ENCODE measurements at places on chromosomes 11 and 22.

- no peak for DNase-seq
Observed at GRCh38 chr11:561148-562003, 606 bp downstream of the RASSF7 start.

- no peak for DNase-seq
Observed at GRCh38 chr22:20213833-20214708, 54.0 kb downstream of the RTN4R start.

DNA sequence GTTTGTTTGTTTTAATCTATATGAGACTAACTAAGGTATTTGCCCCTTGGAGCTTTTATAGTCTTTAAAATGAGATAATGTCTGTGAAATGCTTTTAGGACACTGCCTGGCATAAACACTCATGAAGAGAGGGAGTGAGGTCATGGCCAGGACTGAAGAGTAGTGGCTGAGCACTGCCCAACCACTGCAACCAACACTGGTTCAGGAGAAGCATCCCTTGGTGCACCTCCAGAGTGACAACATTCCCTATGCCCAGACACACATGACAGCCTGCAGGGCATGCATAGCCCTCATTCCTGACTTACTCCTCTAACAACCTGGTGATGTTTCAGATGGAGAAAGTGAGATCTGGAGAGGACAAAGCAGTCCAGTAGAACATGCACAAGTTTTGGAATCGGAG, 36.1 kb downstream of the ME3 start:
- no peak for DNase-seq

DNA sequence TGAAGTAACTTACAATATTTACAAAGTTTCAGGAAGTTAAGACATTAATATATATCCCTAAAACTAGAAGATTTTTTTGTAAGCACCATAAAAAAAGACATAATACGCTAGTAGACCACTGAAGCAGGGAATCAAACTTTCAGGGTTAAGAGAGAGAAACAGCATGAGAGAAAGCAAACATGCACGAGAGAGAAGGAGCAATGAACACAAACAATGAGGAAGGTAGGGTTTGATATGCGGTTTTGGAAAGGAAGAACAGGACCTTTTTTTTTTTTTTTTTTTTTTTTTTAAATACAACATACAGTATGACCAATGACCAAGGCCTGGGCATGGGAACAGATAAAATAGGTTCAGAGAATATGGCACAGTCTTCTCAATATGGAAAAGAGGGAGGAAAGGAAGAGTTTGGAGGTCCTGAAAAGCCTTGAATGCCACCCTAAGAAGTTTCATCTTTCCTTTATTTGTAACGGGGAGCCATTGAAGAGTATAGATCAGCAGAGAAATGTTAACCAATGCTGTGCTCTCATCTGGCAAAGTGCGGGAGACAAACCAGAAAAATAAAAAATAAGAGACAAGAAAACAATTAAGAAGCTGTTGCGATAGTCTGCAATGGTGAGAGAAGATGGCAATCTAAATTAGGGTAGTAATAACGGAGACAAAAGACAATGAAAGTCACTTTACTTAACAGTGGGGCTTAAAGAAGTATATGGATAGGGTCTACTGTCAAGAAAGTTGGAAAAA, 101.0 kb downstream of the USP35 start:
- DNase-seq = no peak

GRCh38 chr11:47854667-47855066, 6.5 kb upstream of the NUP160 start:
- no peak for DNase-seq

DNA sequence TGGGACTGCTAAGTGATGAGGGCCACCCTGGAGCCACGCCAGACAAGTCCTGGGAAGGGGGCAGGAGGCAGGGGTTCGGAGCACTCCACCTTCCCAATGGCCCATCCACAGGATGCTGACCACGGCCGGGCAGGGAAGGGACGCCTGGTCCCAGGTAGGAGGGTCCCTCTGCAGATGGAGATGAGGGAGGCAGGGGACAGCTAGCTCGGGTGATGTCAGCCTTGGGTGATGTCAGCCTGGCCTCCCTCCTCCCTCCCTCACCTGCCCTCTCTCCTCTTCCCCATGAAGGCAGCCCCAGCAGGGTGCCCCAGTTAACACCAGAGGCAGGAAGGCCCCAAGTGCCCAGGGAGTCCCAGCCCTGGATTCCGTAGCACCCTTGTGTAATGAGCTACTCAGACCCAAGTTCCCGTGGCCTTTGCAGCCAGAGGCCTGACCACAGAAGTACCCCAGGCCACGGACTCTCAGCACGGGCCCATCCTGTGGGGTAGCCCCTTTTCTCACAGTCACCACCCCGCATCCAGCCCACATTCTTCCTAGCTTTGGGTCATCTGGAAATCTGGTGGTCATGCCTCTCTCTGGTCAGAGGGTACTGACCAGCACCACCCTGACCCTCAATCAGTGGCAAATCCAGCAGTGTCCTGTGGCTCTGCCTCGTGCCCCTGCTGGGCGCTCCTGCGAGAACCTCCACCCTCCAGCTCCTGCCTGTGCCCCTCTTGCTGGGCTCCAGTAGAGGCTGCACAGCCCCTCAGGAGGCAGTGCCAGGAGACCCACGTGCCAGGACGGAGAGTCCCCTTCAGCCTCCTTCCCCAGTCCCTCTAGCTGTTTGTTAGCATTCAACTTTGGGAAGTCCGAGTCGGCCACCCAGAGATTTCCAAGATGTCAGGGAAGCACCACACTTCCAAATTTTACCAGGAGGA, 47.4 kb downstream of the SHANK2 start:
- no peak for DNase-seq

DNA sequence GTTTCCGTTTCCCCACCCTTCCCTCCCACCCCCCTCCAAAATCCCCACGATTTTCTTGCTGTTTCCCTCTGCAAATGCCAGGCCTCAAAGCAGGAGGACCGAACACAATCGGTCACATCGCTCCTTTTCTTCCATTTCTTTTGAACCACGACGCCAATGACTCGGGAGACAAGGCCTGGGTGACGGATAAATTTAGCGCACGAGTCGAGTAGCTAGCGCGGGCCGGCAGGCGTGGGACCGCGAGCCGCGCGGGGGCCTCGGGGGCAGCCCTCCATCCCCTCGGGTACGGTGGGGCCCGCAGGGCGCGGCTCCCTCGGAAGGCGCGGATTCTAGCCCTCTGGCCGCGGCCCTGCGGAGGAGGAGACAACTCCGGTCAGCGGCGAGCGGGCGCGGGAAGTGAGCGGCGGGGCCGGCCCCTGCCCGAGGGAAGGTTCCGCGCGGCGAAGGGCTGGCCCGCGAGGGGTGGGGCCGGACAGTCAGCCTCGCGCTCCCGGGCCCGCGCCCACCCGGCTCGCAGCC, 414 bp downstream of the JOSD1 start:
- no peak for DNase-seq

GRCh38 chr11:118529584-118530175, 1.3 kb upstream of the TMEM25 start:
- DNase-seq = no peak

DNA sequence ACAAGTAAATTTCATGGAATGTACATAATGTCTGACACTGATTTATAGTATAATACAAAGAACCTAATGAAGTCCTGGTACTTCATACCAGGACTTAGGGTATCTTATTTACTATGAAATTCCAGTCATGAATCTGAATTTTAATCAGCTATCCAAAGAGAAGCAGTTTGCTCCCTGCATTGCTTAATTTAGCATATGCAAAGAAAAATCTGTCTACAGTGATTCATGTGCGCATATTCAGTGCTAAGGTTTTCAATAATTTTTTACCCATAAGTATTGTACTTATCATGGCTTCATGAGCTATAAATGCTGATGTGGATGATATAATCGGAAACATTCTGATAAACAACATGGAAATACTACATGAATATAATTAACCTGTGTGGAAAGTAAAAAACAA, 185.6 kb upstream of the ARHGAP42 start:
- no peak for DNase-seq

GRCh38 chr11:133948711-133949110, 8.1 kb downstream of the IGSF9B start:
- DNase-seq = no peak

- DNase-seq = no peak
Observed at GRCh38 chr11:15028379-15028778, 45.0 kb upstream of the CALCB start.

DNA sequence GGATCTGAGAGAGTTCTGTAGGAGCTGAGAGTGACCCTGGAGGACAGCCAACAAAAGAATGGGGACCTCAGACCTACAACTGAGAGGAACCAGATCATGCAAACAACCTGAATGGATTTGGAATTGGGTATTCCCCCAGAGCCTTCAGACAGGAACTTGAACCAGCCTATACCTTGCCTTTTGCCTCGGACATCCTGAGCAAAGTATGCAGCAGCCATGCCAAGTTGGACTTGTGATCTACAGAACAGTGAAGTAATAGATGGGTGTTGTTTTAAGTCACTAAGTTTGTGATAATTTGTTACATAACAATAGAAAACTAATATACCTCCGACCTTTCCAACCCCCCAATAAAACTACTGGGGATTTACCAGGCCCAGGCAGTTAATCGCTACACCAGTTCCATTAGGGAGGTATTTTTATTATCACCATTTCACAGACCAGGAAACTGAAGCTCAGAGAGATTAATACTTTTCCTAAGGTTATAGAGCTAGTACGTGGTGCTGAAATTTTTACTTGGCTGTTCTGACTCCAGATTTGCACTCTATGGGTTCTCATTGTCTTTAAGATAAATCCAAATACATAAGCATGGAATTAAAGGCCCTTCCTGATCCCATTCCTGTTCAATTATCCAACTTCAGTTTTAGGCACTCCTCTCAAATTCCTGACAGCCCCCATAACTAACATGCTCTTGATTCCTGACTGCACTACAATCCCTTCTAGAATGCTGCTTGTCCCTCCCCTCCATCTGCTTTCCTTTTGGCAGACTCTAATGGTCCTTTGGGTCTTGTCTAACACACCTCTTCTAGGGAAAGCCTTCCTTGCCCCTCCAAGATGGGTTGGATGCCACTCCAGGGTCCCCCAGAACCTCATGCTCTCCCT, 1.7 kb upstream of the RASSF10 start:
- no peak for DNase-seq

- DNase-seq = no peak
Observed at GRCh38 chr11:133619397-133619796, 87.1 kb upstream of the OPCML start.

DNA sequence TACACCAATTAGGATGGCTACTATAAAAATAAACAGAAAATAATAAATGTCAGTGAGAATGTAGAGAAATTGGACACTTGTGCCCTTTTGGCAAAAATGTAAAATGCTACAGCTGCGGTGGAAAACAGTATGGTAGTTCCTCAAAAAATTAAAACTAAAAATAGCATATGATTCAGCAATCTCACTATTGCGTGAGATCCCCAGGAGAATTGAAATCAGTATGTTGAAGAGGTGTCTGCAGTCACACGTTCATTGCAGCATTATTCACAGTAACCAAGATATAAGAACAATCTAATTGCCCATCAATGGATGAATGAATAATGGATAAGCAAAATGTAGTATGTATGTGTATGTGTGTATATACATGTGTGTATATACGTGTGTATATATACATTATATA, 6.8 kb downstream of the OR52N2 start:
- no peak for DNase-seq

DNA sequence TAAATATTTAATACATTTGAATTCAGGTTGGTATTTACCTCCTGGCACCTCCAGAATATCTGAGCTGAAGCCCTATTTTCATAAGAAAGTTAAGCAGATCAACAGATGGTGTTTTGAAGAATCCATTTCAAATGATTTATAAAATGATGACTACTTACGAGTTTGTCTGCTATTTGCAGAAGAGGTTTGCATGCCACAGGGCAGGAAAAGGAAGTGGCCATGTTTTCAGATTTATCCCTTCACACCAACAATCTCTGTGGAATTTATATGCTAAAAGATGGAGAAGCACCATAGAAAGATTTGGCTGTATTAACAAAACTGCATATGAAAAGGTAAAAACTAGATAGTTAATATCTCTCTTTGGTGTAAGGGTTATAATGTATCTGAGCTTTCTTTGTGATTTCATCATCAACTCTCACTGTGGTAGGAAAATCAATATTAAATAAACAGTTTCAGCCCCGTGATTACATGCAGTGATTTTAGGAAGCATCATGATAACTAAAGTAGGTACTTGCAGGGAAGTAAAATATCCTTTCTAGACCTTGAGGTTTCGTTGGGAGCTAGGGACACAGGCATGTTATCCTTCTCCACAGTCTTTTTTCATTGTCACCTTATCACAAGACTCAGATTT, 2.6 kb downstream of the BMAL1 start:
- DNase-seq = no peak

DNA sequence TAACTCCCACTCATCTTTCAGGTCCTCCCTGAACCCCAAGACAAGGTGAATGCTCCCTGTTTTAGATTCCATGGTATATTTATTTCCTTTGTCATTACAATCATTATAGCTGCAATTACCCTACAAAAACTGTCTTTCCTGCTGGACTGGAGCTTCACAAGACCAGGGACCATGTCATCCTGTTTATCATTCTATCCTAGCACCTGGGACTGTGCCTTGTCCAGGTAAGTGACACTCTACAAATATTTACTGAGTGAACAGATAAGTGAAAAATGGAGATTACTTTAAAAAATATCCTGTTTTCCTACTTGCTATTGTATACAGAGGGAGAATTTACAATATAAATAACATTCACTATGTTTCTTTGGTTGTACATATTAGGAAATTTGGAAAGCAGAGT, 22.5 kb upstream of the ELF5 start:
- no peak for DNase-seq

- DNase-seq = no peak
Observed at GRCh38 chr11:76579056-76579751, 91.3 kb downstream of the LRRC32 start.

GRCh38 chr11:78551066-78551465, 23.6 kb downstream of the NARS2 start:
- no peak for DNase-seq

DNA sequence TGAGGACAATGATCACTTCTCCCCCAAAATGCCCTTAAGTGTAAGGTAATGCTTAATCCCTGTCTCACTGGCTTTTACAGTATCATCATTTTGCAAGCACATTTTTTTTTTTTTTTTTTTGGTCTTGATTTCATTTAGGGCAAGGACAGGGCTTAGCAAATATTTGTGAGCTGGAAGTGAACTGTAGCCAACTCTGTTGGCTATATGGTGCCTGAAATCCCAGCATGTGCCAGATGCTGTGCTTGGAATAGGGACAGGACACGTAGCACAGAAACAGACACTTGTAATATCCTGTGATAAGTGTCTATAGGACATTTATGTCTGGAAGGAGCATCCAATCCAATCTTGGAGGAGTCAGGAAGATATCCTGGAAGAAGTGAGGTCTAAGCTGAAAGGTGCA, 198.3 kb downstream of the NAV2 start:
- no peak for DNase-seq

GRCh38 chr11:19244621-19245020, 3.9 kb upstream of the E2F8 start:
- no peak for DNase-seq
